Endodermal cell (in vitro differentiated cells): ENCODE measurements at places on chromosomes 11 and 22. TPM values are rescaled to one million over a fixed set of nuclear protein-coding genes. Genes with fewer than 3 reads are reported as not detected.

DNA sequence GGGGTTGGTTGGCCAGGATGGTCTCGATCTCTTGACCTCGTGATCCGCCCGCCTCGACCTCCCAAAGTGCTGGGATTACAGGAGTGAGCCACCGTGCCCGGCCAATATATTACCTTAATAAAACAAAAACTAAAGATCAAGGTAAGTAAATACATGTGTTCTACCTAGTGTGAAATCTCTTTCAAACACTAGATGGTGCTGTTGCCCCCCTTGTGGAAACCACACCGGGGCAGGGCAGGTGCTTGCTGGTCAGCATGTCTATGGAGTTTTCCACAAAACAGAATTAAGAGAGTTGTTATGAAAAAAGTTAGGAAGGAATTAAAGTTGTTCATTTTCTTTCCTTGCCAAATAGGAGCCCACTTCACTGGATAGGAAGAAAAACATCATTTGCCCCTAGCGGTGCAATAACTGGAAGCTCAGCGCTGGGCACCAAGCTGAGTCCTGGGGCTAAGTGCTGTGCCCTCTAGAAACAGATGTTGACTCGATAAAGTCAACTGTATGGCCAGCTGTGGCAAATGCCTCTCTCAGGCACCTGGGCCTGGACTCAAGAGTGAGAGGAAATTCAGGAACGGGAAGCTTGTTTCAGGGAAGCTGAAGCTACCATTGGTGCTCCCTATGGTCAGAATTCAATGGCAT lies 6.3 kb upstream of the KCNJ5 start:
- H3K27ac ChIP-seq, result no peak overlapping the region
- peaks cover 14% of the 10 kb centered on the region for H3K4me1 ChIP-seq
- H3K36me3 ChIP-seq, result no peaks in the 10 kb centered on the region
- H3K27me3 ChIP-seq, result peaks cover 17% of the 10 kb centered on the region

DNA sequence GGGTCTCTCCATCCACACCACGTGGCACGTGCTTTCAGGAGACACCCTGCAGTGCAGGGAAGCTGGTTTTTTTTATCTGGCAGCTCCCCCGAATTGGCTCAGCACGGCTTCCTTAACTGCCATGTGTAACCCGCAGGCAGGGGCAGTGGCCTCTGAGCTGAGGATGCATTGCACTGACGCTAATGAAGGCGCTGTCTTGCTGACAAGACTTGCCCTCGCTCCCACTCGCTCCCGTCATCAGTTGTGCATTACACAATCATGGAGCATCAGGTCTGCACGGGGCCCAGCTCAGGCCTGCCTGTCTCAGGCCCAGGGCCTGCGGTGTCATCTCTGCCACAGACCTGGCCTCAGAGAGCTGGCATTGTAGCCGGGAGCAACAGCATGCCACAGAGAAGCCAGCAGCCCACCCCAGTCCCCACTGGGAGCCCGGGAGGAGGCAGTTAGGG lies 95.9 kb downstream of the ARHGAP8 start:
- no peaks in the 10 kb centered on the region for H3K27me3 ChIP-seq
- peak; percentile 38 for DNase-seq
- no peaks in the 10 kb centered on the region for H3K4me1 ChIP-seq
- H3K27ac ChIP-seq, result no peak overlapping the region
- no peaks in the 10 kb centered on the region for H3K36me3 ChIP-seq

GRCh38 chr11:61773356-61773755 lies 19.0 kb downstream of the TMEM258 start:
- DNase-seq, result no peak
- H3K36me3 ChIP-seq, result peaks cover 5% of the 10 kb centered on the region
- H3K27me3 ChIP-seq, result no peaks in the 10 kb centered on the region
- peak overlapping the region; percentile 22 for H3K27ac ChIP-seq
- no peak overlapping the region for H3K4me3 ChIP-seq

- H3K4me1 ChIP-seq, result no peaks in the 10 kb centered on the region
- H3K36me3 ChIP-seq, result no peaks in the 10 kb centered on the region
- no peaks in the 10 kb centered on the region for H3K27me3 ChIP-seq
- H3K27ac ChIP-seq, result no peak overlapping the region
- no peak for DNase-seq
Observed at GRCh38 chr11:17379383-17380180, 8.9 kb downstream of the KCNJ11 start.

GRCh38 chr11:92667486-92668152 lies 301.8 kb upstream of the MTNR1B start:
- no peak overlapping the region for H3K4me3 ChIP-seq
- peak overlapping the region; percentile 89 for H3K27ac ChIP-seq
- DNase-seq, result peak; percentile 71

DNA sequence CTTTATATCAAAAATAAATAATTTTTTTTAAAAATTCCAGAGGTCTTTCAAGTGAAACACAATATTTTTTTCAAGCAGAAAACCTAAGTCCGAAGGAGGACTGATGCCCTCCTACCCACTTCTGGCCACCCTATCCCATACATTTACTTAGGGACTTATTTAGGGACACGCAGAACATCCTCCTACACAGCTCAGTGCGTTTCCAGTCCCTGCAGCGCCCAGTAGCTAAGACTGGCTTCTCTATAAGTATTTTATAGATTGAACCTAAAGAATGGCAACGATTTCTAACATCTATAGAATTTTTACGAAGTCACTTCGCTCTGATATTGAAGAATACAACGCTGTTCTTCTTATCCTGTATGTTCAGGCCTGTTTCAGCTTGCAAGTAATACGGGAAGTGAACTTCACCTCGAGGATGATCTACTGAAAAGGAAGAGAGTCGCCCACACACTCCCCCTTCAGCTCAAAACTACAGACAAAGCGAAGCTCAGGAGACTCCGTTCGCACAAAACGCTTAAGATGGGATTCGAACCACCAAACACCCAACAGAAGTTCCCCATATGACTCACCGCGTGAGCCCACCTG lies 328 bp downstream of the CHEK2 start:
- peaks cover 10% of the 10 kb centered on the region for H3K4me1 ChIP-seq
- no peaks in the 10 kb centered on the region for H3K27me3 ChIP-seq
- H3K4me3 ChIP-seq, result peak overlapping the region; percentile 84
- no peak overlapping the region for H3K27ac ChIP-seq
- DNase-seq, result no peak

- no peaks in the 10 kb centered on the region for H3K4me1 ChIP-seq
- no peaks in the 10 kb centered on the region for H3K27me3 ChIP-seq
- H3K36me3 ChIP-seq, result no peaks in the 10 kb centered on the region
- H3K4me3 ChIP-seq, result no peak overlapping the region
- peak; percentile 92 for DNase-seq
Observed at GRCh38 chr22:39003165-39003638, 10.9 kb upstream of the APOBEC3C start.

- no peaks in the 10 kb centered on the region for H3K27me3 ChIP-seq
- no peak overlapping the region for H3K4me3 ChIP-seq
- no peaks in the 10 kb centered on the region for H3K36me3 ChIP-seq
- no peak overlapping the region for H3K27ac ChIP-seq
Observed at GRCh38 chr22:43217285-43218030, 30.5 kb upstream of the TTLL12 start.

DNA sequence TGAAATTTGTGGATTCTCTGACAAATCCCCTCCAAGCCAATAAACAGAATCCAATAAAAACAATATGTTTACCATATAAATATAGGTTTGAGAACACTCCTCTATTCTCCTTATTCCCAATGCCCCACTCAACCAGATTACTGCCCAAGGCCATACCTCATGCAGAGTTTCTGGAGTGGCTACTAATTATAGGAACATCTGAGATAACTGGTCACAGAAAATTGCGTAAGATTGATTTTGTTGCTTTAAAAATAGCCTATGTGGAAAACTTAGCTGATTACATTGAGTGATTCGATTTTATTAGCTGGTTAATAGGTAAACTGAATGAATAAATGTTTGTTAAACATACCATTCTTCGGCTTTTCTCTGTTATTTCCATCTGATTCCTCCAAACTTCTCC lies 48.0 kb downstream of the ME3 start:
- H3K4me1 ChIP-seq, result peaks cover 1% of the 10 kb centered on the region
- H3K27ac ChIP-seq, result no peak overlapping the region
- no peak for DNase-seq
- H3K36me3 ChIP-seq, result no peaks in the 10 kb centered on the region

- no peaks in the 10 kb centered on the region for H3K4me1 ChIP-seq
- no peaks in the 10 kb centered on the region for H3K27me3 ChIP-seq
- no peak overlapping the region for H3K4me3 ChIP-seq
- H3K27ac ChIP-seq, result no peak overlapping the region
- H3K36me3 ChIP-seq, result no peaks in the 10 kb centered on the region
Observed at GRCh38 chr11:89736566-89736965, 26.5 kb downstream of the TRIM77 start.

DNA sequence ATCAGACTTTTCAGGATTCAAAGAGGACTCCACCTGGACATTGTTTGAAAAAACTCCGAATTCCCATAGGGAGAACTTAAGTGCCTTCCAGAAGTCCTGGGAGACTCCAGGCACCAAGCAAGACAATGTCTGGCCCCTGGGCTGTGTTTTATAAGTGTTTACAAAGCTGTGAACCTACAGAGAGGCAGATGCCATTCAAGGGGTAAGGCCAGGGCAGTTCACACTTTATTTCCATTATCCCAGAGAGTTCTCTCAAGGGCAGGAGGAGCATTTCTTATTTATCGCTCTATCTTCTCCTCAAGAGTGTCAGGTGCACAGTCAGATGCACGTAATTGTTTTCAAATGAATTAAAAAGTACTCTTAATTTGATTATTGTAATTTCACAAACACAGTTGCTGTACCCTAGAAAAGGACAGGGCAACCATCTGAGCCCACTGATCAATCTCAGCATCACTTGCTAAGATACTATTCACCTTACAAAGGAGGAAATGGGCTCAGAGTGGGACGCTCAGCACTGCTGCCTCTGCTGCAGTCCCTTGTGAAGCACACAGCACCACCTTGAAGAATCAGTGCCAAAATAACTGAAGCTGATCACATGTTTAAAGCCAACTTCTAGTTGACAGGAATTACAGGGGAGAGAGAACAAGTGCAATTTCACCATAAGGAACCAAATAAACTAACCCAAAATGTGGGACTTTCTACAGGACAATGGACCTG lies 35.0 kb downstream of the RASSF10 start:
- peaks cover 16% of the 10 kb centered on the region for H3K4me1 ChIP-seq
- H3K36me3 ChIP-seq, result no peaks in the 10 kb centered on the region
- no peaks in the 10 kb centered on the region for H3K27me3 ChIP-seq
- no peak for DNase-seq
- H3K27ac ChIP-seq, result no peak overlapping the region

- DNase-seq, result no peak
- H3K36me3 ChIP-seq, result peaks cover 4% of the 10 kb centered on the region
- H3K27ac ChIP-seq, result no peak overlapping the region
- H3K4me1 ChIP-seq, result no peaks in the 10 kb centered on the region
- H3K4me3 ChIP-seq, result no peak overlapping the region
- no peaks in the 10 kb centered on the region for H3K27me3 ChIP-seq
Observed at GRCh38 chr11:120365512-120365911, 29.3 kb downstream of the ARHGEF12 start.

DNA sequence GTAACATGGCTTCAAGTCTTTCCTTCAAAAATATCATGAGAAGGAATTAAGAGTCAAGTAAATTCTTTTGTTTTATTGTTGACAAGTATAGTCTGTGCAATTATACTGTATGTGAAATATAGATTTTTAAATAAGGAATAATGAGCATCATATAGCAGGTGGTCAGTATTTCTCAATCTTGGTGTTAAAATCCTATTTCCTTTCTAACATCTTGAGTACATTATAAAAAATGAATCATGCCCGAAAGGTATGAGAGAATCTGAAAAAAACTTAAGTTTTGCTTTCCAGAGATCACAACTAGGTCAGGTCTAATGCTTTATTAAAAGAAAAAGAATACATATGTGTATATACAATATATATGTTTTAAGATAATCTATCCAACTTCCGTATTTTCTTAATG lies 53.1 kb downstream of the KIF18A start:
- H3K36me3 ChIP-seq, result peaks cover 27% of the 10 kb centered on the region
- DNase-seq, result no peak
- no peak overlapping the region for H3K4me3 ChIP-seq
- H3K27me3 ChIP-seq, result no peaks in the 10 kb centered on the region
- H3K4me1 ChIP-seq, result no peaks in the 10 kb centered on the region

DNA sequence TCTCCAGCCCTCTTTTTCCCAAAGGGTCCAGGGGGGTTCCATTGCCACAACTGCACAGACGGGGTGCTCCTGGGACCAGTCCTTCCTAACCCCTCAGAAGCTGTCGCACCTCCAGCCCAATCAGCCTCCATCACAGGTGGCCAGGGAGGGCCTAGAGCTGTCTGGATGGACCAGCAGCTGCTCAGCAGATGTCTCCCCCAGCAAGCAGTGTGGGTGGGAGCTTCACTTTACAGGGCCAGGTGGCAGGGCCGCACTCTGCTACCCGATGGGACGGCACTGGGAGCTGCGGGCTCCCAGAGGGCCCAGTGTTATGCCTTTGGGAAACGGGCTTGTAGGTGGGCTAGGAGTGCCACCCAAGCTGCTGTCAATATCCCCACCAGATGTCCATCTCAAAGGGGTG lies 120.5 kb downstream of the DSCAML1 start:
- no peak overlapping the region for H3K27ac ChIP-seq
- peaks cover 23% of the 10 kb centered on the region for H3K27me3 ChIP-seq
- H3K4me3 ChIP-seq, result no peak overlapping the region
- H3K4me1 ChIP-seq, result peaks cover 19% of the 10 kb centered on the region

DNA sequence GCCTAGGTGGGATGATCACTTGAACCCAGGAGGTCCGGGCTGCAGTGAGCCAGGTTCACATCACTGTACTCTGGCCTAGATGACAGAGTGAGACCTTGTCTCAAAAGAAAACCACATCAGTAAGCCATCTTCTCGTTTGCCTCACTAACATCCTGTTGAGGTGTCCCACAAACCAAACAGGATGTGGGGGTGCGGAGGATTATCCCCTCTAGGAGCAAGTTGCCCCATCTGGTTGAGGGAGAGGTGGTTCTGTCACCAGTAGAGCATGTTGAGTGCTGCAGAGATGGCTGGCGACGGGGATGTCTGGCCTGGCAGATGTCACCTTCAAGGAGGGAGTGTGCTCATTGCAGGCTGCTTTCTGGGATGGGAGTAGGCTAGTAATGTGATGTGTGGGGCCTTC lies 72.4 kb downstream of the ZNRF3 start:
- no peak overlapping the region for H3K27ac ChIP-seq
- H3K4me1 ChIP-seq, result peaks cover 3% of the 10 kb centered on the region
- DNase-seq, result no peak

- no peak overlapping the region for H3K27ac ChIP-seq
- no peaks in the 10 kb centered on the region for H3K36me3 ChIP-seq
- H3K27me3 ChIP-seq, result no peaks in the 10 kb centered on the region
- H3K4me1 ChIP-seq, result no peaks in the 10 kb centered on the region
- no peak for DNase-seq
Observed at GRCh38 chr22:44316393-44317122, 3.8 kb upstream of the SHISAL1 start.

Gene PLAAT2
- total RNA-seq, result not detected in 2 replicates

Gene DTX4
- total RNA-seq, result 14.8 and 16.1 TPM in 2 replicates

Gene PRAME
- total RNA-seq, result not detected in 2 replicates

Gene TRPC6
- total RNA-seq, result 4.1 and 5.1 TPM in 2 replicates

Gene DDX25
- 3.3 and 3.9 TPM in 2 replicates for total RNA-seq

Gene MS4A6E
- not detected in 2 replicates for total RNA-seq

Gene TEX12
- not detected in 3 replicates for total RNA-seq

Gene PKNOX2
- total RNA-seq, result 4.0 and 4.6 TPM in 2 replicates

Gene FGF3
- total RNA-seq, result not detected in 2 replicates
